ENCODE measurements at places on chromosomes 12 and 14.
A peak's percentile ranks its signal among the peaks of the same experiment; 100 is the strongest.

DNA sequence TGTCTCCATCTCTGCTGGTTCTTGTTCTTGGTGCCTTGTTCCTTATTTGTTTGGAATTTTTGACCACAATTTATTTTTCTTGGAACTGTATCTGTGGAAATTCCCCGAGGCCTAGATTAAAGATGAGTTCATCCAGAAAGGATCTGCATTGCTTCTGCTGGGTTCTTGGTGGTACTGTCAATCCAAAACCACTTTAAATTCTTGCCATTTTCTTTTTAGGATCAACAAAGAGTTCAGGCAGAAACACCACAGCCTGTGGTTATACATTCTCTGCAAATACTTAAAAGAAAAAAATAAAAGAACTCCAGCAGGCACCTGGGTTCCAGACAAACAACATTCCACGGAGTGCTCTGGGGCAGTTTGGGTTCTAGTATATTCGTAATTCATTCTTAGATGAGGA is 6.0 kb upstream of the VAMP1 start:
- DNase-seq, result no peak

- DNase-seq, result no peak
Measured at GRCh38 chr12:117060929-117061305, 38.3 kb downstream of the TESC start.

DNA sequence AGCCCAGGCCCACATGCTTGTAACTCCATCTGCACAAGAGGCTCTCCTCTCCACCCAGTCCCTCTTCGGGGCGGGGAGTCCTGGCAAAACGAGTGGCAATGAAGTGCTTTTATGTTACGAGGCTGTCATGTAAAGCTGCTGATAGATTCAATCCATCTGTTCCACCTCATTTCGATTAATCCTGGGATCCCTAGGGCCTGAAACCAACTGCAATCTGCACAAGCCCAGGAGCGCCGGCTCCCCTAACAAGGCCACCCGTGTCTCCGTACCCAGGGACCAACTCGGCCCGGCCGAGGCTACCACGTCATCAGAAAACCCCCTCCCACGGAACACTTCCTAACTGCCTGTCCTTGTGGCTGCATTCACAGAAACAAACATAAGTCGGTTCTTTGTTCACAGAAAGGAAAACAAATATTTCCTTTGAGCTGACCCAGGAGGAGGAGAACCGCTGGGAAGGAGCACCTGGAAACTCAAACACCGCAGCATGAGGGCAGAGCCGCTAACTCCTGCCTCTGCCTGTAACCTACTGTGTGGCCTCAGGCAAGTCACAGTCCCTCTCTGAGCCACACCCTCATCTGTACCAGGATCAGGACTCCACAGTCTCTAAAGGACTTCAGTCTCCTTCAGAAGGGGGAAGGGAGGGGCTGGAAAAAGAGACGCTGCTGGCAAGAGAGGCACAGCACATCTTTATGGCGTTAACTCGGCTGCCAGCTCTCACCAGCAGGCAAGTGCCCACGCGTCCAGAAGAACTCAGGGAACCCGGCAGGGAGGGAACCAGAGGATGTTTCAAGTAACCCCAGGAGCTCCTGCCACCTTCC is 47.8 kb downstream of the CCDC88C start:
- DNase-seq, result no peak

DNA sequence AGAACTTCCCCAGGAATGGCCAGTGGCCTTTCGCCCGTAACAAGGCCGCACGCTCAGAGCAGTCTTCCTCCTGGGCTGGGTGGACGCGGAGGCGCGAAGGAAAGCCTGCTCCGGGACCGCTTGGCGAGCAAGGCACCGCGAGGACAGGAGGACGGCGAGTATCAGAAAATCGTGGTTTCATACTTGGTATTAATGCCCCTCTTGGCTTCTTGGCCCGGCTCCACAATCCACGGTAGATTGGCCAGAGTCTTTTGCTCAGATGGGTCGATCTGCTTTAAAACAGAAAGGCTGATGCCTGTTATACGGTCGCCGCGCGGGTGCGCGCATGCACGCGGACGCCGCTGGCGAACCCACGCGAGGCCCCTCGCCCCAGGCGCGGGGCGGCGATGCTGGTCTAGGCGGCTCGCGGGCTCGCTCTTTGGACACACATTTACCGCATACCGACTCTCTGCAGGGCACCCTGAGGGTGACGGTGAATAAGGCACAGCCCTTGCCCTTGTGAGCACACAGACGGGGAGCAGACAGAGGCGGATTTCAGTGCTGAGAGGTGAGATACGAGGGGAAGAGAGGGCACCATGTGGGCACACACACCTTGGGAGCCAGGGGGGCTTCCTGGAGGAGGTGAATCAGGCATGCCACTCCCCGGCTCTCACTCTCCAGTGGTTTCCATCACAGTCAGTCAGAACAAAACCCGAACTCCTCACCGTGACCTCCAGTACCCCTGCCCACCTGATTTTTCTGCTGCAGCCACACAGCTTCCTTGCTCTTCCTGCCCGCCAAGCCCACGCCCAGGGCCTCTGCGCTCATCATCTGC is 100.7 kb downstream of the APAF1 start:
- no peak for DNase-seq

DNA sequence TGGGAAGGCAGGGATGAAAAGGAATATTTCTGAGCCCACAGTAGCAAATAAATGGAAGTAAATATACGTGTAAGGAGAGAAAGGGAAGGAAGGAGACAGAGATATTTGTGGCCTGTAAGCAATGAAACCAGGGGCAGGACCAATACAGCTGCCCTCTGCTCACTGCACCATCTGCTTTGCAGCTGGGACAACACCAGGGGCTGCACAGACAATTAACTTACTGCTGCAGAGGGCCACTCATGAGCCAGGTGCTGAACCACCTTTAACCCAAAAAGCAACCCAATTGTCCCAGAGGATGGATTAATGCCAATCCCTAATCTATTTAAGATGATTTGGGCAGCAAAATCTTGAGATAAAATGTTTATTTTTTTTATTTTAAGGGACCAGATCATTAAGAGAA is 30.6 kb upstream of the TMX1 start:
- no peak for DNase-seq

DNA sequence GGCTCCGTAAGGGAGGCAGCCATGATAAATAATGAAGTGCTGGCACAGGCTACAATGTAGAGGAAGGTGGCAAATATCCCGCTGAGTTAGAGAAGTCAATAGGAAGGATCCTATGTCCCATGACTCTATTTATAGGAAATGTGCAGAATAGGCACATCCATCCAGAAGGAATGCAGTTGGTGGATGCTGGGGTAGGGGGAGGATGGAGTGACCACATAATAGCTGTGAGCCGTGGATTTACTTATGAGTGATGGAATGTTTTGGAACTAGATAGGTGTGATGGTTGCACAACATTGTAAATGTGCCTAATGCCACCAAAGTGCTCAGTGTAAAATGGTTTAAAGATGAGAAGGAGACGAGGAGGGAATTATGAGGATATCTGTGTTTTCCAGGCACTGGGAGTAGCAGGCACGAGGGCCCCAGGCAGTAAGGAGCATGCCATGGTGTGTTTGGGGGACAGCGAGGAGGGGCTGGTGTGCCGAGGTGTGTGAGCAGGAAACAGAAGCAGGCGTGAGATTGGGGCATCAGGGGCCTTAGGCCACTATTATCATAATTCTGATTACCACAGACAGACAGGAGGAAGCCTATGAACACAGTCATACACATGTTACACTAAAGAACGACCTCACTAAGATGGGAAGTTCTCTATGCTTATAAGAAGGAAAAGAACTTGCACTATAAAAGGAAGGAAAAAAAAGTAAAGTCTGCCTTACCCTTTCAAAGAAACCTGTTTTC is 837.3 kb upstream of the TMEM132C start:
- DNase-seq, result no peak

DNA sequence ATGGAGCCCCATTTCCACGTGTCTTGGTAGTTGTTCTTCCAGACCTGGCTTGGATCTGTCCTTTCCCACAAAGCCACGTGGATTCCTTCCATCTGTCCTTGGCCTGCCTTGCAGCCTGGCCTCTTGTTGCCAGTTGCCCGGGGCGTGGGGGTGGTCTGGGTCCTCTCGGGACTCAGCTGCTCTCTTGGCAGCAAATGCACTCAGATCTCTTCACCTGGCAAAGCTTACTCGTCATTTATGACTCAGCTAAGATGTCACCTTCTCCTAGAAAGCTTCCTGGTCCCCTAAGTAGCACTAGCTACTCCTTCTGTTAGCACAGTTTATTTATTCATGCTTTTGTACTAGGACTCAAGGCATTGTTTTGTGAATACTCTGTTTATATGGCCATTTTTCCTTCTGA is 13.6 kb downstream of the PLEKHG3 start:
- DNase-seq, result no peak

GRCh38 chr14:91021991-91022621 is 38.3 kb downstream of the RPS6KA5 start:
- peak; percentile 59 for DNase-seq

- DNase-seq, result no peak
Measured at GRCh38 chr12:12357719-12358461, 1.0 kb downstream of the BORCS5 start.

DNA sequence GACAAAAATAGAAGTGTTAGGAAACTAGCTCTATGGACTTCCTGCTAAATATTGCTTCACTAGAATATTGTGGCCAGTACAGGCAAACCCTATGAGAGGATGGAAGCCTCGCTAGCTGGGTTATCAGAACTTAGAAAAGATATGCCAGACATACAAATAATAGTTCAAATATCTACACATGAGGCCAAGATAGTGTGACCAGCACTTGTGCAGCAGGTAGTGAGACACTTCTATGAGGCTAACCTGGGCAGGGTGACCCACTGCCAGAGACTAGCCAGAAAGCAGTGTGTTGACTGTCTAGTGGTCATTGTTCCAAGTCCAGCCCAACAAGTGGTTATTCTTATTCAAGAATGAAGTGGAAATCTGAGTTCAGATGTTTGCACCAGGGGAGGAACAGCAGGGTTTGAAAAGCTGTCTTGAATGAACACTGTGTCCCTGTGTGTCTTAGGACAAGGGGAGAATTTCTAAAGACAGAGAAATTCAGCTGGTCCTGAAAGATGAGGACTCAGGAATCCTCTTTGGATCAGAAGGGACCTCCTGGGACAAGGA is 16.3 kb downstream of the TSPAN8 start:
- no peak for DNase-seq

Data from bone marrow (tissue), 2 donors.